Osteoblast (primary cell): ENCODE measurements at places on chromosomes 1 and 21. TPM values are rescaled to one million over a fixed set of nuclear protein-coding genes. Genes with fewer than 3 reads are reported as not detected.

Gene KRTAP11-1
- not detected in 2 replicates for total RNA-seq

Gene ISG15
- 55.4 and 90.5 TPM in 2 replicates for total RNA-seq

Gene LIN9
- total RNA-seq: 2.5 and 3.2 TPM in 2 replicates

Gene AMY1A
- total RNA-seq: not detected in 2 replicates

Gene PTPRU
- 9.4 and 16.2 TPM in 2 replicates for total RNA-seq

Gene DNASE2B
- not detected in 2 replicates for total RNA-seq

Gene PRDM16
- total RNA-seq: 6.5 and 8.3 TPM in 2 replicates

- H3K27ac ChIP-seq: no peak overlapping the region
- peaks cover 6% of the 10 kb centered on the region for H3K27me3 ChIP-seq
- H3K36me3 ChIP-seq: no peaks in the 10 kb centered on the region
Measured at GRCh38 chr1:23664837-23665795, 26.5 kb upstream of the RPL11 start.

DNA sequence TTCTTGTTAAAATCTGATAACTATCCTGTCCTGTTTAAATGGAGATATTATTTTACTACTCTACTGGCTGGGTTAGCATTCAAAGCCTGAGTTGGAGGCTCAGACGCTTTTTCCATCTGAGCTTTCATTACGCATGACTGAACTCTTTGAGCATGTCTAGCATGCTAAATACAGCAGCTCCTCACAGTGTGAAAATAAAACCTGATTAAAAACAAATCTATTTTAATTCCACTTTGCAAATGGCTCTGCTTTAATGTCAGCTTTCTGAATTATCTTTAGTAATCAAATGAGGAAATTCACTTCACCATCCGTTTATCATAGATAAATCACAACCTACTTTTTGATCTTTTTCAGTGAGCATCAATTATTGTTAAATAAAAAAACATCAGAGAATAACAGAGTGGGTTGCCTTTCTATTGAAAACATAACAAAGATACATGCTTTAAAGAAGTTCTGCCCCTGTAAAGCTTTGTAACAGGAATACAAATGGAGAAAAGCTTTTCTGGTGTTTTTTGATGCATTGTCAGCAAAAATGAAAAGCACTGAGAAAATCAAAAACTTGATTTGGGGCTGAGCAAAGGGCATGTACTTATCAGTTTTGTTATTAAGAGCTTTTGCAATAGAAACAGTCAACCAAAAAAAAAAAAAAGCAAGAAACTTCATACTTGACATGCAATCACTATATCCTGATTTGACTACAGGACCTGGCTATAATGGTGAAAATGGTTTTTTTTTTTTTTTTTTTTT lies 3.5 kb upstream of the SPEN start:
- no peak overlapping the region for H3K4me3 ChIP-seq
- H3K27ac ChIP-seq: no peak overlapping the region
- no peaks in the 10 kb centered on the region for H3K36me3 ChIP-seq
- no peaks in the 10 kb centered on the region for H3K4me1 ChIP-seq

DNA sequence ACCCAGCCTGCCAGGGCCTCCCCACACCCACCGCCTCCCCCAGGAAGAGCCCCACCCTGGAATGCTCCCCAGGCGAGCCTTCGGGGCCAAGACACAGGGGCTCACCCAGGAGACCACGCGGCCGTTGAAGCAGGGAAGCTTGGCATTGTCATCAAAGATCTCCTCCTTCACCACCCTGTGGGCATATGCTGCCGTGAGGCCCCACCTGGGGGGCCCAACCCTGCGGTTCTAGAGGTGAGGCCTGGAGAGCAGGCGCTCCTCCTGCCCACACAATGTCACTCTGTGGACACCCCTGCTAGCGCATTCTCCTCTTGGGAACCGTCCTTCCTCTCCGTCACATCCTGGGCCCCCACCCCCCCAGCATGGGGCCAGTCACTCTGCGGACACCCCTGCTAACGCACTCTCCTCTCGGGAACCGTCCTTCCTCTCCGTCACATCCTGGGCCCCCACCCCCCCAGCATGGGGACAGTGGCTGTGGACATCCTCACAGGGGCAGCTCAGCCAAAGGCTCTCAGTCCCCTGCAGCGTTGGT lies 6.6 kb downstream of the DVL1 start:
- H3K27me3 ChIP-seq: no peaks in the 10 kb centered on the region
- peaks cover 31% of the 10 kb centered on the region for H3K4me1 ChIP-seq
- no peak overlapping the region for H3K27ac ChIP-seq
- H3K4me3 ChIP-seq: no peak overlapping the region
- peaks cover 28% of the 10 kb centered on the region for H3K36me3 ChIP-seq
- no peak for DNase-seq

DNA sequence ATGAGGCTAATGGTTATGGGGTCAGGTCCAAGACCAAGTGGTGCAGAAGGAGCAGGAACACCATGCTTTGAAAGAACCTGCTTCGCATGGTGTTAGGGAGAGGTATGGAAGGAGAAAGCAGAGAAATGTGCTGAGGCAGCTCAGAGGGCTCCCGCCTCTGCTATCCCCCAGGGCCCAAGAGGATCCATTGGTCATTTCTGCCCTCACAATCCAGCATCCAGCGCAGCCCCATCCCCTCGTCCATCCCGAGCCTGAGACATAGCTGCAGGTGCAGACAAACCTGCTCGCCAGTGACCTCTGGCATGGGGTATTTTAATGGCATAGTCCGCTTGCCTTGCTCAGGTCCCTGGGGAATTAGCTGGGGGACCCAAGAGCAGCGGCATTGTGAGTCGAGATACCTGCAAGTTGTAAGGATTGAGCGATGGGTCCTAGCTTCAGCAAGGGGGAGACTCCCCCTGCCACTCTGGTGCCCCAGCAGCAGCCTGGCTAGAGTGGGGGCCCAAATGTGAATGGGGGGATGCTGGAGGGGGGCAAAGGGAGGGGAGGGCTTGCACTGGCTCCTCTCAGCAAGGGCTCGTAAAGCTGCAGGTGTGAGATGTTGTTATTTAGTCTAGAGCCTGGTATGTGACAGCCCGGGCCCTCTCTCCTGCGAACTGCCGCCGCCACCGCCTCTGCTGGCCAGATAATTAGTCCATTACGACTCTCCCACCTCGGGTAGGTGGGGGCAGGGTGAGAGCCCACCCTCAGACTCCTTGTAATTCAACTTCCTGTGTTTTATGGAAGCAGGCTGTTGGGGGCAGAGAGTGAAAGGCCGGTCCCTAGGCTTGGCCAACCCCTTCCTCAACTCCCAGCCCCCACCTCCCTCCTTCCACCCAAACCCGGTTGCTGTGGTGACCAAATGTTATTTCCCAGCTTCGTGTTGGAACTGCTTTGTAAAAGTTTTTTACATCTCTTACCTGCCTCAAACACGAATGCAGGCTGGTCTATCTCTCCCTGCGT lies 118.8 kb downstream of the RNF220 start:
- H3K4me3 ChIP-seq: no peak overlapping the region
- peaks cover 53% of the 10 kb centered on the region for H3K27me3 ChIP-seq
- no peak overlapping the region for H3K27ac ChIP-seq
- no peak for DNase-seq
- H3K4me1 ChIP-seq: no peaks in the 10 kb centered on the region
- H3K36me3 ChIP-seq: no peaks in the 10 kb centered on the region

- H3K27ac ChIP-seq: no peak overlapping the region
- H3K27me3 ChIP-seq: no peaks in the 10 kb centered on the region
- peaks cover 32% of the 10 kb centered on the region for H3K4me1 ChIP-seq
- no peak overlapping the region for H3K4me3 ChIP-seq
- DNase-seq: no peak
Measured at GRCh38 chr1:201272799-201273198, 10.5 kb upstream of the PKP1 start.

DNA sequence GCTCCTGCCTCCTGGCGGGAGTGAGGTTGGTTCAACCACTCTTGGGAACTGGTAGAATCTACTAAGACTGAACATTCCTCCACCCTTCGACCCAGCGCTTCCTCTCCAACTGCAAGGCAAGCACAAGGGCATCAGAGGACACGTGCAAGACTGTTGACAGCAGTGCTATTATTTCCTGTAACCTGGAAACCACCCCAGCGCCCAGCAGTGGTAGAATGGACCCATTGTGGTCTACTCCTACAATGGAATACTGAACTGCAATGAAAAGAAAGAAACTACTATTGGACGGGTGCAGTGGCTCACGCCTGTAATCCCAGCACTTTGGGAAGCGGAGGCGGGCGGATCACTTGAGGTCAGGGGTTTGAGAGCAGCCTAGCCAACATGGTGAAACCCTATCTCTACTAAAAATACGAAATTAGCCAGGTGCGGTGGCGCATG lies 33.0 kb upstream of the TARDBP start:
- H3K27ac ChIP-seq: no peak overlapping the region
- H3K4me3 ChIP-seq: peak overlapping the region; percentile 58
- H3K4me1 ChIP-seq: peaks cover 27% of the 10 kb centered on the region
- H3K27me3 ChIP-seq: peaks cover 7% of the 10 kb centered on the region

- H3K27me3 ChIP-seq: no peaks in the 10 kb centered on the region
- no peaks in the 10 kb centered on the region for H3K36me3 ChIP-seq
- no peaks in the 10 kb centered on the region for H3K4me1 ChIP-seq
- DNase-seq: no peak
- H3K4me3 ChIP-seq: no peak within 1 kb of the TSS
Measured at GRCh38 chr21:44657635-44658540, at the start of gene KRTAP12-3. Gene KRTAP12-3, plus strand, starts transcription at chr21:44657932. Its CDS starts 48 bp downstream, at chr21:44657980.

DNA sequence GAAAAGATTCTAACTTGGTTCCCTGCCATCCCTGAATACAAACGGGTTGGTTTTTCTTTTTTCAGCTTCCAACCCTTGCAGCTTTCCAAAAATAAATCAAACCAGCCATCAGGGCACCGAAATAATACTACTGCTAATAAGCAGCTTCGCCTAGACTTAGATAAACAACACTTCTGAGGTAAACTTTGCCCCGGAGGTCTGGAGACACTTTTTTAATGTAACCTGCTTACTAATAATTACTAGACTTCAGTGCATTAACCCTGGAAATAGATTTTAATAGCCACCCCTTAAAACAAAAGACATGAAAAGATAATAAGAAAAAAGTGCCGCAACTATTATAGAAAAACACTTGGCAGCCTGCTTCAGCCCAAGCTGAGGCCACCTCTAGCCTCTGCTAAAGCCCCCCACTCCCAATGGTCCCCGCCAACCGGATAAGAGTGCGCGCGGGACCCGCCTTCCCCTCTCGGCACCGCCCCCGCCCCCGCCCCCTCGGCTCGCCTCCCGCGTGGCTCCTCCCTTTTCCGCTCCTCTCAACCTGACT lies 405 bp upstream of the GADD45A start:
- H3K4me1 ChIP-seq: peaks cover 48% of the 10 kb centered on the region
- no peak for DNase-seq
- H3K27ac ChIP-seq: peak overlapping the region; percentile 89
- peak overlapping the region; percentile 97 for H3K4me3 ChIP-seq

- H3K36me3 ChIP-seq: no peaks in the 10 kb centered on the region
- no peak overlapping the region for H3K4me3 ChIP-seq
- H3K4me1 ChIP-seq: peaks cover 8% of the 10 kb centered on the region
- H3K27ac ChIP-seq: no peak overlapping the region
- no peak for DNase-seq
Measured at GRCh38 chr1:169163059-169163458, 56.6 kb downstream of the ATP1B1 start.

- H3K4me3 ChIP-seq: no peak overlapping the region
- no peaks in the 10 kb centered on the region for H3K36me3 ChIP-seq
- no peaks in the 10 kb centered on the region for H3K4me1 ChIP-seq
- H3K27ac ChIP-seq: no peak overlapping the region
- no peak for DNase-seq
Measured at GRCh38 chr21:32991361-32991760, 34.4 kb upstream of the OLIG2 start.

GRCh38 chr1:201488830-201489589 lies 17.9 kb downstream of the CSRP1 start:
- H3K27ac ChIP-seq: peak overlapping the region; percentile 63
- peaks cover 61% of the 10 kb centered on the region for H3K4me1 ChIP-seq
- H3K27me3 ChIP-seq: no peaks in the 10 kb centered on the region
- no peak overlapping the region for H3K4me3 ChIP-seq

DNA sequence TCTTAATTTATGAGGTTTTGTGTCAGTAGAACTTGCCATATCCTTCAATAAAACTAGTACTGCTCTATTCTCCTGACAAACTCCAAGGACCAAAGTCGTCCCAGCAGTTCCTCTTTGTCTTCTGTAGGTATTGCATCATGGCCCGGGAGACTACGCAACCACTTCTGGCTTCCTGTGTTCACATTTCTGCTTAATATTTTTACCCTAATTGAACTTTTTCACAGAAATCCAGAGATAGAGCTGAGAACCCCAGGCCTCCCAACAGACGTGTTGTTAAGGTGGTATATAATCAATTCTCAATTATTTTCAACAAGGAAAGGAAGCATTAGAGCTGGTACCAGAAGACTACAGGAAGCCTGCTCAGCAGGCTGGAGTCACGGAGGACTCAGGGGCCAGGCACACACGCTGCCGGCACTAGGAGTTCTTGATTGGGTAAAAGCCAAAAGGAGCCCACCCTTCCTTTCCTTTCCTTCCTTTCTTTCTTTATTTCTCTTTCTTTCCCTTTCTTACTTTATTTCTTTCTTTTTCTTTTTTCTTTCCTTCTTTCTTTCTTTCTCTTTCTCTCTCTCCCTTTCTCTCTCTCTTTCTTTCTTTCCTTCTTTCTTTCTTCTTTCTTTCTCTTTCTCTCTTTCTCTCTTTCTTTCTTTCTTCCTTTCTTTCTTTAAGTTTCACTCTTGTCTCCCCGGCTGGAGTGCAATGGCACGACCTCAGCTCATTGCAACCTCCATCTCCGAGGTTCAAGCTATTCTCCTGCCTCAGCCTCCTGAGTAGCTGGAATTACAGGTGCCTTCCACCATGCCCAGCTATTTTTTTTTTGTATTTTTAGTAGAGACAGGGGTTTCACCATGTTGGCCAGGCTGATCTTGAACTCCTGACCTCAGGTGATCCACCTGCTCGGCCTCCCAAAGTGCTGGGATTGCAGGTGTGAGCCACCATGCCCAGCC lies 173.7 kb downstream of the ZBTB18 start:
- DNase-seq: no peak
- peaks cover 1% of the 10 kb centered on the region for H3K27me3 ChIP-seq
- no peaks in the 10 kb centered on the region for H3K36me3 ChIP-seq
- no peak overlapping the region for H3K4me3 ChIP-seq
- H3K27ac ChIP-seq: no peak overlapping the region
- H3K4me1 ChIP-seq: no peaks in the 10 kb centered on the region

DNA sequence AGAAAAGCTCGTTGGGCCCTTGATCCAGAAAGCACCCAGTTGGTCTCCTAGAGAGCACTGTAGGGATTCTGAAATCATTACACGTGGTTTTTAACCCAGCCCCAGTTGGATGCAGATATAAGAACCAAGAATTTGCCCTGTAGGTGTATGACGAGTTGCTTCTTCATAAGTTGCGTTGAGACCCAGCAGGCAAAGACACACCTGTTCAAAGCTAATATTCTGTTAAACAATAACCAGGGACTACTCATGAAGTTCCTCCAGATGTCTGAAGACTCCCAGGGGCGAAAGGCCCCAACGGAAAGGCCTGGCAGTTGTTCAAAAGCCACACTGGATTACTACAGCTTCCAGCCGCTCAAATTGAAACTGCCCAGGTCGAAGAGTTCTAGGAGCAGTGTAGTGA lies 88.6 kb upstream of the HNRNPU start:
- H3K36me3 ChIP-seq: no peaks in the 10 kb centered on the region
- H3K4me3 ChIP-seq: no peak overlapping the region
- no peak for DNase-seq
- no peaks in the 10 kb centered on the region for H3K27me3 ChIP-seq
